ENCODE measurements at places on chromosomes 7 and 10.

- DNase-seq: no peak
These were observed 330.3 kb upstream of the NPSR1 start for GRCh38 chr7:34327681-34328080.

DNA sequence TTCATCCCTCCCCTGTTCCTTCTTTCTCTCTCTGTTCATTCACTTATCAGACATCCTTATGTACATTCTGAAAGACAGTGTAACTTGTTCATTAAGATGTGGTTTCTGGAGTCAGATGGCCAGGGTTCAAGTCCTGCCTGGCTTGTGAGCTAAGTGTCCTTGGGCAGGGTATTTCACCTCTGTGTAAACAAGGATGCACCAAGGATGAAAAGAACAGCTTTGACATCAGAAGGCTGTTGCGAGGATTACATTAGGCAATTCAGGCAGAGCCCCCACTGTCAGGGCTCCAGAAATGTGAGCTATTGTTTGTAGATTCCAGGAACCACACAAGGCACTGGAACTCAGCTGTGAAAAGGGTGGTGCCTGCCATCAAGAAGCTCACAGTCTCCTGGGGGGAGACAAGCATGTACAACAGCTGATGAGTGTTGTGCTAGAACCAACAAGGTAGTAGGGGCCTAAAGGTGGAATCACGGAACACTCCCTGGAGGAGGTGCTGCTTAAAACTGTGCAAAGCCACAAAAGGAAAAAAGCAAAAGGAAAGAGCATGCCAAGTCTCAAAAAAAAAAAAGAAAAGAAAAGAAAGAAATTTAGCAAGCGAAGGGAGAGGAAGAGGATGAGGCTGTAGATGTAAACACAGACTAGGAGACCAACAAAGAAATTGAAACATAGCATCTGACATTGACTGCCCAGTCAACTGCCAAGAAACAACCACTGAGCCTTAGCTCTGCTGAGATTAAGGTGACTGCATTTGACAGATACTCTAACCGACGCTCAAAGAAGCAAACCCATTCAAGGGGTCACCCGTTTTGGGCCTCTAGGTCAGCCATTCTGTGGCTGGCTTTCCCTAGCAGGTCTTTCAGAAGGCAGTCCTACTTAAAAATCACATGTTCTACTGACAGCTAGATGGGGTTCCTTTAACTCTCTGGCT is 12.5 kb downstream of the PDLIM1 start:
- no peak for DNase-seq

GRCh38 chr10:65940105-65940504 is 985.7 kb upstream of the LRRTM3 start:
- DNase-seq: no peak

GRCh38 chr7:84479059-84479458 is 284.5 kb upstream of the SEMA3A start:
- DNase-seq: no peak

DNA sequence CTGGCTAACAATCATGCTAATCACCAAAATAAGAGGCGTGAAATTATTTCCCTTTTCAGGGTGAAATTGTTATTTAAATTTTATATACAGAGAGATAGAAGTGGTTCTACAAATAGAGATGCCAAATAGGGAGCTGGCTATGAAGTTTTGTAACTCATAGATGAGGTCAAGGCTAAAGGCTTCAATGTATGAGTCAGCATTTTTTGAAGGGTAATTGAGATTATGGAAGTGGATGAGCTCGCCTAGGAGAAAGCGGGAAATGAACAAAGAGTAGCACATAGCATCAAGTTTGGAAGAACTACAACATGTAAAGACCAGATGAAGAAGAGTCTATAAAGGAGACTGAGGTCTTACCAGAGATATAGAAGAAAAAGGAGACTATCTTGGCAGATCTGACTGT is 838.1 kb downstream of the DNAJB9 start:
- DNase-seq: no peak

- no peak for DNase-seq
These were observed 167.8 kb downstream of the RAMP3 start for GRCh38 chr7:45325378-45325777.

DNA sequence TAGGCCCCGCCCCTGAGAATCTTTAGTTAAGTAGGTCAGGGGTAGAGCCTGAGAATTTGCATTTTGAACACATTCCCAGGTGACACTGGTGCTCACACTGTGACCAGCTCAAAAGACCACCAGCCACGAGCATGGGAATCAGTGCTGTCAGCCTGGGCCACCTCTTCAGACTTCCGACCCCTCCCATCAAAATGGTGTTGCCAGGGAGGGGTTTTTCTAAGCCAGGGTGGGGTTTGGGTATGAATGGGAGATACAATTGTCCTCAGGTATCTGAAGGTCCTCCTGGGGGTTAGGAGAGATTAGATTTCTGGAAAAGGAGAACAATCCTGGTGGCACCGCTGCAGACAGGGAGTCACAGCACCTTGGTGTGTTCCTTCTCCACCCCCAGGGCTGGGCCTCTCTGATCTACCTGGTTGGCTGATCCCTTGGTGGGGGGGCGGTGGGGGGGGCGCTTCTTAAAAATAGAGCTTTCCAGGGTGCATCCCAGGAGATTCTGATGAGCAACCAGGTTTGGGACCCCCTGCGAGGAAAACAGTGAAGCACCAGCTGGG is 111.5 kb upstream of the ANLN start:
- DNase-seq: no peak

Measured in NCI-H1048 (cell line).